Heart right ventricle (tissue), 16 donors: ENCODE measurements at places on chromosomes 2 and 18. TPM values are rescaled to one million over a fixed set of nuclear protein-coding genes. Genes with fewer than 3 reads are reported as not detected.

The SCTR gene
- polyA plus RNA-seq: 0.10 TPM

The CTAGE1 gene
- polyA plus RNA-seq: not detected

The TRIM43 gene
- not detected for polyA plus RNA-seq

The GALNT13 gene
- polyA plus RNA-seq: 0.01 TPM

The LONRF2 gene
- polyA plus RNA-seq: 1.8 TPM

The EPC2 gene
- polyA plus RNA-seq: 6.0 TPM

The SFTPB gene
- not detected for polyA plus RNA-seq

The KCNJ13 gene
- not detected for polyA plus RNA-seq

The TUBB8B gene
- not detected for polyA plus RNA-seq

The DSG1 gene
- polyA plus RNA-seq: under 0.01 TPM

The GAL3ST2 gene
- polyA plus RNA-seq: not detected

The LYG2 gene
- not detected for polyA plus RNA-seq

The CD8B2 gene
- polyA plus RNA-seq: not detected

The IL1A gene
- not detected for polyA plus RNA-seq

The DNAH7 gene
- not detected for polyA plus RNA-seq

The ALPI gene
- not detected for polyA plus RNA-seq

The RAD51AP2 gene
- 0.15 TPM for polyA plus RNA-seq

The IL1RN gene
- 0.87 TPM for polyA plus RNA-seq

The SLC23A3 gene
- polyA plus RNA-seq: 0.28 TPM

The GATA6 gene
- 36.7 TPM for polyA plus RNA-seq

The RTP5 gene
- polyA plus RNA-seq: 0.15 TPM

The FAM124B gene
- 3.1 TPM for polyA plus RNA-seq

The KCNK3 gene
- 3.3 TPM for polyA plus RNA-seq

The SERPINE2 gene
- polyA plus RNA-seq: 27.6 TPM

The CD8B gene
- polyA plus RNA-seq: not detected

The CAVIN2 gene
- 38.6 TPM for polyA plus RNA-seq

The CDKL4 gene
- not detected for polyA plus RNA-seq

The ASPRV1 gene
- polyA plus RNA-seq: 1.5 TPM

The SIX3 gene
- not detected for polyA plus RNA-seq

The ATP6V1B1 gene
- 0.28 TPM for polyA plus RNA-seq

The ALKAL2 gene
- polyA plus RNA-seq: 1.3 TPM

The RBM43 gene
- polyA plus RNA-seq: 1.1 TPM

The IL18R1 gene
- 3.5 TPM for polyA plus RNA-seq

The CYS1 gene
- 1.2 TPM for polyA plus RNA-seq

The CHST10 gene
- 5.1 TPM for polyA plus RNA-seq

The ASXL3 gene
- 0.12 TPM for polyA plus RNA-seq

The RAPGEF4 gene
- polyA plus RNA-seq: 5.2 TPM

The PAIP2B gene
- polyA plus RNA-seq: 7.2 TPM
